Stimulated activated CD4-positive, alpha-beta T cell treated with anti-CD3 and anti-CD28 coated beads, Interleukin-12 subunit alpha, Interleukin-12 subunit beta, amount 100 ng/mL, for 24 hours (primary cell): ENCODE measurements at places on chromosomes 12 and 14.

GRCh38 chr14:53701108-53701875, 255.3 kb downstream of the BMP4 start:
- no peak for DNase-seq

- no peak for DNase-seq
Observed at GRCh38 chr12:91072931-91073330, 15.1 kb upstream of the KERA start.

DNA sequence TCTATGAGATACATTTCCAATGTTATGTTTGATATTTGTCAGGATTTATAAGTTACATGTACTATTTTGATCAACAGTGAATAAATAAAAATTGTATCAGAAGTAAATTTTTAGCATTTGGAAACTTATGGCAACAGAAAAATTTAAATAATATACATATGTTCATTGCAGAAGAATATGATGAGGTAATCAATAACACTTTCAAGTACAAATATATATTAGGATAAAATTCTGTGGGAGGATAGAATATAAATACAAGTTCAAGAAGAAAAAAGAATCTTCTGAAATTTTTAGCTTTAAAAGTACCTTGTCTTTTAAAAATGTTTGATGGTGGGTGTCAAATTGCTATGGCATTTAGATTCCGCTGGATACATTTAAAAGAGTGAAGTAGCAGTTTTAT, 102.8 kb upstream of the MUCL1 start:
- DNase-seq, result no peak

DNA sequence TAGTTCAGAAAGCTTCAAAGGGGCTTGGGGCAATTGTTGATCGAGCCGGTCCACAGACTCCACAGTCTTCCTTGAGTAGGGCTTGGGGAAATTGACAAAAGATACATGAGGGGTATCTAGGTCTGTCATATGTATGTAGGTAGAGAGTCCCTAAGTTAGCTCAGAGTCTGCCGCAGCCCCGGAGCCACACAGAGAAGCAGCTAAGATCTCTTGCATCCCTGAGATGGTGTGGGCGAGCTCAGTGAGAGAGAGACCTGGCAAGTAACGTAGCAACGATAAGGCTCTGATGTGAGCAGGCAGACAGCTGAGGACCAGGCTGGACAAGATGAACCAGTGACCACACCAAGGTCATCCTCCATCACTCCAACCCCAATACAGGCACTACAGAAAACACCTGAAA, 297.6 kb downstream of the TMEM132D start:
- no peak for DNase-seq

GRCh38 chr12:116360579-116361413, 83.3 kb upstream of the MED13L start:
- no peak for DNase-seq

- DNase-seq, result peak; percentile 55
Observed at GRCh38 chr12:1634590-1635191, 5.7 kb downstream of the WNT5B start.

GRCh38 chr12:6224550-6224949, 24.4 kb downstream of the CD9 start:
- no peak for DNase-seq

DNA sequence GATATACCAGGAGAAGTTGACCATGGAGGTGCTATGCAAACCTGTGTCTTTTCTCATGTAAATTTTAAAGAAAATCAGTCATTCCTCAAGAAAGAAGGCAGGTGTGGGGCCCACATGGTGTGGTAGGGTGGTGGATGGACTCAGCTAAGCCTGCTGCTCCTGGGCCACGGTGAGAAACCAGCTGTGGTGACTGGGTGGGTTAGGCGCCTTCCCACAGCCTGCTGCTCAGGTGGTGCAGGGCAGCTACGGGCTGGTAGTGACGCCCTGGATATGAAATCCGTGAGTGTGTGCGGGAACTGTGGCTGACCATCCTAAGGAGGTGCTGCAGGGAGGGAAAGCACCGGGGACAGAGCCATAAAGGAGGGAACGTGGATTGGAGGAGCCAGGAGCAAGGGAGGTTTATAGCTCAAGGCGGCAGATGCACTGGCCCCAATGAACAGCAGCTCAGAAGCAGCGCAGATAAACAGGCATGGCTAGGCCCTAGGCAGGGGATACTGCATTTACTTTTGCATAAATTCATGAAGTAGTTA, 408.8 kb downstream of the FUT8 start:
- DNase-seq, result no peak

DNA sequence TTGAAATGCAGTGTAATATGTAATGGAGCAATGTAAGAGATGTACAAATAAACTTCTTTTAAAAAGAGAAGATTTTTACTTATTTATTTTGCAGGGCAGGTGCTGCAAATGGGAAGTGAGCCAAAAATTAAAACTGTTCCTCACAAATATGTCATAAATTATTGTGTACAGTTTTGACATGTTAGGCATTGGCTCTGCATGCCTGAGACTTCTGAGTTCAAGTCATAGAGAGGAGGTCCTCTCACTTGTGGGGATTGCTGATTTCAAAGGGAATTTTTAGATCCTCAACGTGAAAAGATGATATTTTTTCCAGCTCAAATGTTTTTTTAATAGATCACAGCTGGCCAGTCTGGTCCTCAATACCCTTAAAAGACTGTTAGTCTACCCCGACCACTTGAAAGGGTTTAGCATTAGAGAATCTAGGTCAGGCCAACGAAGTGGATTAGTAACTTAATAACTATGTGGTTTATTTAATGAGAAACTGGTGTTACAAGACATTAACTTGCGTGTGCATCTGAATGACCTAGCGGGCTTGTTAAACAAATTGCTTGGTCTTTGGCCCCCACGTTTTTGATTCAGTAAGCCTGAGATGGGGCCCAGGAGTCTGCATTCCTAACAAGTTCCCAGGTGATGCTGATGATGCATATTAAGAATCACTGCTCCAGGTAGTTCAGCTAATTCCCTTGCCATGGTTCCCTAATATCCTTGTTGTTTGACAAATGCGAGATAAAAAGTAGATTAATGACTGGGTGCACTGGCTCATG, 30.9 kb upstream of the WDR89 start:
- DNase-seq, result no peak

- no peak for DNase-seq
Observed at GRCh38 chr12:131901431-131902331, 7.3 kb downstream of the ULK1 start.

DNA sequence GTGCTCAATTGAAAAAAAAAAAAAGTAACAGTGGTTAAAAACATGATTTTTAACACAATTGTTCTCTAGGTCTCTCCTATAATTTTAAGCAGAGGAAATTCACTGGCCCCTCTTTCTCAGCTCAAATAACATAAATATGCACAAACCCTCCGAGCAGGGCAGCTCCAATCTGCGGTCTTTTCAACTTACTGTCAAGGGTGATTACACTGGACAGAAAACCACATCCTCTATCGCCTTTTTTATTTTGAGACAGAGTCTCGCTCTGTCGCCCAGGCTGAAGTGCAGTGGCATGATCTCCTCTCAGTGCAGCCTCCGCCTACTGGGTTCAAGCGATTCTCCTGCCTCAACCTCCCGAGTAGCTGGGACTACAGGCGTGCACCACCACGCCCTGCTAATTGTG, 16.5 kb upstream of the GABARAPL1 start:
- no peak for DNase-seq

DNA sequence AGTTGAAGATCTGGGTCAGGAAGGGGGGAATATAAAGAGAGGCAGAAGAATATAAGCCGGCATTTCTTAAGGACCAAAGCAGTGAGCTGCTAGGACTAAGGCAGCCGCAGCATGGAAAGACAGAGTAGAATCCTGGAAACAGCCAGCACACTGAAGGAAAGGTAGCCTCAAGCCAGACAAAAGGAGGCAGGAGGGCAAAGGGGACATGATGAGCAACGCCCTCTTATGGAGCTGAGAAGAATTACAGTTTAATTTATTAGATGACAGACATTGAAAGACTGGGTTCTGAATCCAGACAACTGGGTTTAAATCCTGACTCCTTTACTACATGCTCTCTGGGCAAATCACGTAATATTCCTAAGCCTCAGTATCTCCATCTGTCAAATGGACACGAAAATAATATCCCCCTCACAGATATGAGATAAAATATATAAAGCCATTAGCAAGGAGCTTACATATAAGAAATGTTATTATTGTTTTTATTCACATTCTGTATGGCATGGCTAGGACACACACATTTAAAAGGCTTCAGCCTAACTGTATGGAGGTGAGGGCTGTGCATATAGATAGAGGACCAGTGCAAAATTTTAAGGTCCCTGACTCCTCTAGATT, 8.1 kb upstream of the PCED1B start:
- no peak for DNase-seq

DNA sequence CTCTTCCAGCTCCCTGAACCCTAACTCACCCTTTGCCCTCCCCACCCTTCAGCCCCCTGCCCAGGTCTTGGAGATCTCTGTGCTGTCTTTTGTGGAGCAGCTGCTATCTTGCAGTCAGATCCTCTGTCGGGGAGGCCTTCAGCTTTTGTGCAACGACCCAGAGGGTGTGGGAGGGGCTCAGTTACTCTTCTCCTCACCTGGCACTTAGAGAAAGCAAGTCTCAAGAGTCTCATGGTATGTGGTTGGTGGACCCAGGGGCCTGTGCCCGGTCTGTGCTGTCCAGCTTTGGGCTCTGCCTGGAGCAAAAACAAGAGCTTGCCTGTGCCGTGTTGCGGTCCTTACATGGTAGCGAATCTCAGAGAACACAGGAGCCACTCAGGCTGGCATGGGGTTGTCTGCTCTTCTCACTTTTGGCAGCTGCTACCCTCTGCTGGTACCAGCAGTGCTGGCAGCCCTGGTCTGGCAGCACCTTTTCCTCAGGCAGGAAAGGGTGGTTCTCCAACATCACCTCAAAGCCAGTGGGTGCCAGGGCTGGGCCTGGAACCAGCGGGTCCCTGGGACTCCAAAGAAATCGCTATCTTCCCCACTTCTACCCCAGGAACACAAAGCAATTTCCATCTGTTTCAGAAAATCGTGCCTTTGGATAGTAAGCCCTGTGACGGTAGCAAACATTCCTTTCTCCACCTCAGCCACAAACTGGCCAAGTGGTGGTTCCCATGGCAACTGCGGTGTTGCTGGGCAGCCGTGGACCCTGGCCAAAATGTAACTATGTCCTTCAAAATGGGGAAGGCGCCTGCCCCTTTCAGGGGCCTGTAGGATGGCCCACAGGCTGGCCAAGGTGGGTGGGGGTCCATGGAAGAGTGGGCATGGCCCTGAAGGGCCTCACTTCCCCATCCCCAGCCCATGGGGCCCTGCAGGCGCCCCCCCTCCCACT, 90.0 kb downstream of the RIN3 start:
- DNase-seq, result peak; percentile 11

GRCh38 chr12:57142727-57143126, 4.7 kb downstream of the LRP1-AS start:
- no peak for DNase-seq

- DNase-seq, result no peak
Observed at GRCh38 chr14:40119321-40119720, 687.1 kb upstream of the FBXO33 start.

- no peak for DNase-seq
Observed at GRCh38 chr12:97159377-97159776, 252.3 kb downstream of the NEDD1 start.

DNA sequence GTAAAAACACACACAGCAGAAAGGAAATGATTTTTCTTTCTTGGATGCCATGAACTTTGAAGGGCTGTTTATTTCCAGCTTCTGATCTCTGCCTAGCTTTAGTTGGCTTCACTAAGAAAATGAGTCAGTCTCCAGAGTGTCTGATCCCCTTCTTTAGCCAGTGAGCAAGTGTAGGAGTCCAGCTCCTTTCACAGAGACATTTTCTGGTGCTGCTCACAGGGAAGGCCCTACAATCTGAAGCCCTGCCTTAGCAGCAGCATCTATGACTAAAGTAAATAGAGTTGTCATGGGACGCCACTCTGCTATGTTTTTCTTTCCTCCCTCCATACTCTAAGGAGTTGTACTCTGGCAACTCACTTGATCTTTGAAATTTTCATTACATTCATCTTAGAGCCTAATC, 103.5 kb downstream of the RPAP3 start:
- no peak for DNase-seq

GRCh38 chr14:49928015-49928414, 35.1 kb downstream of the ARF6 start:
- no peak for DNase-seq

DNA sequence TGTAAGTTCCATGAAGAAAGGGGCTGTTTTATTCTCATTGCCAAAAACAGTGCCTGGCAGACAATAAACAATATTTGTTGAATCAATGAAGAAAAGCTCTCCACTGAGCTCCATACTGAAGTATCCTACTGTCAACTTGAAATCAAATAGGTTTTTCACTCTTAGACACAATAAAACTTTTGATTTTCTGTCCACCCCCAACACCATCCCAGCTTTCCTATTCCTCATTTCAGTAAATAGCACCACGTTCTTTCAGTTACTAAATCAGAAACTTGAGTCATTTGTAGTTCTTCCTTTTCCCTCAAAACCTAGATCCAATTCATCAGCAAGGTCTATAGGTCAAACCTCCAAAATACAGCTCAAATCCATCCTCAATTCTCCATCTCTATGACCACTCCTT, 113.3 kb downstream of the PTGER2 start:
- DNase-seq, result no peak
